ENCODE measurements at places on chromosomes 11 and 22. TPM values are rescaled to one million over a fixed set of nuclear protein-coding genes. Genes with fewer than 3 reads are reported as not detected.

FGF3 gene
- not detected for total RNA-seq

GALNT18 gene
- total RNA-seq, result 2.8 TPM

RFPL1 gene
- not detected for total RNA-seq

VPREB1 gene
- not detected for total RNA-seq

PGA4 gene
- total RNA-seq, result not detected

MEI1 gene
- 0.13 TPM for total RNA-seq

OR9Q2 gene
- total RNA-seq, result not detected

PAX6 gene
- not detected for total RNA-seq

MYEOV gene
- 1.0 TPM for total RNA-seq

NXPE2 gene
- not detected for total RNA-seq

FAM111B gene
- total RNA-seq, result 0.63 TPM

LRP4 gene
- total RNA-seq, result 13.9 TPM
